ENCODE measurements at places on chromosomes 7 and 10.

GRCh38 chr10:103715430-103715829 lies 139.9 kb downstream of the SH3PXD2A start:
- no peak for DNase-seq

DNA sequence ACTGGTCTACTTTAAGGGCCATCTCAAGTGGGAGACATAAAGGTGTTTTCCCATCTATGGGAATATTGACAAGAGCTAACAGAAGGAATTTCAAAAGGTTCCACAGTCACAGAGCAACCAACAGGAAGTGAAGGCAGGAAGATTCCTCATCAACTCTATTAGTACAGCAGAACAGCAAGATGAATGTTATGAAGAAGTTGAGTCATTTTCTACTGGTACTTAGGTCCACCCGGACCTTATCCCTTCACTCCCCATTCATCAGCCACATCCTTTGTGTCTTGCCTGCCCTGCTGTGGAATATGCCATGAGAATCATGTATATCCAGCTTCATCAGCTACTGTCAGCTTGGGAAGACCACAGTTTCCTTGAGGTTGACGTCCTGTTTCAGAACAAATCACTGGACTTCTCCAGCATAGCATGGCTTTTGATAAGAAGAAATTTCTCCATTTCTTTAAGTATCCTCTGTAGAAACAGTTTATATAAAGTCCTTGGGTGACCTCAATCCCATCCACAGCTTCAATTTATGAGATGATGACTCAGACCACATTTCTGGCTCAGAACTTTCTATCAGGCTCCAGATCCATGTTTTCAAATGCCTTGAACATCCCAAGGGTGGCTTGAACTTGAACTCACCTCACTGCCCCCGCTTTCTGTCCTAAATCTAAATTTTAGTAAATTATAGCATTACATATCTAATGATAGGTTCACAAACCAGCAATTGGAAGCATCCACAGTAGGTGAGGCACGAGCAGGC lies 84.9 kb upstream of the AGK start:
- no peak for DNase-seq

DNA sequence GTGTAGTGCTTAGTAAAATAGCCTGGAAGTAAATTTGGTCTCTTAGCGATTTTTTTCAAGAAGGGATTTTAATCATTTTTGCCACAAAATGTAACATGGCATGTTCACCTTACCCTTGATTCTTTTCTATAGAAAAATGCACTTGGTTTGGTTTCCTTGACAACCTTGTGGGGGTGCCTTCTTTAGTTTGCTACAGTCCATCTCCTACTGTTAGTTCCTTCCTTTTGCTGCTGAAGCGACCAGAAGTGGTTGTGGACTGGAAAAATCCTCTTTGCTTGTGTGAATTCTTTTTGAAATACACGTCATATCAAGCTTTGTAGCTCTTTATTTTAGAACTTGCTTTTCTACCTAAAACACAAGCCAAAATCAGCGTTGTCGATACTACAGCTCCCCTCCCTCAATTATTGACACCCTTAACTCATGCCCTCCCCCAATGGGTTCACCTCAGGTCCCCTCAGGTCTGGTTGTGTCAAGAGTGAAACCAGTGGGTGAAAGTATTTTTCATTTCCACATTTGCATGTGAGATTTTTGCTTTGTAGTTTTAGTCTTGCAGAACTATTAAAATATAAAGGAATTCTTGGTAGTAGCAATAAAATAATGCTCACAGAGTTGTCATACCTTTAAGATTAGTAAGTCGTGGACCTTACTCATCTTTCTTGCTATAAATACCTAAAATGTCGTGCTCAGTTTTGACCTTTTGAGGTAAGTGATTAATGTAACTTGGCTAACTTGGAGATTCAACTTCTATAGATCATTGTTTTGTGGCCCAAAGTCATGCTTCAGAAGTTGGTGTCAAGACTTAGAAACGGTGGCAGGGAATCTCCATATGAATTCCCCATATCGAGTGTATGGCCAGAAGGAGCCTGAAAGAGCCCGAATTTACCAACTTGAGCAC lies 1.5 kb downstream of the ACTR3B start:
- no peak for DNase-seq

DNA sequence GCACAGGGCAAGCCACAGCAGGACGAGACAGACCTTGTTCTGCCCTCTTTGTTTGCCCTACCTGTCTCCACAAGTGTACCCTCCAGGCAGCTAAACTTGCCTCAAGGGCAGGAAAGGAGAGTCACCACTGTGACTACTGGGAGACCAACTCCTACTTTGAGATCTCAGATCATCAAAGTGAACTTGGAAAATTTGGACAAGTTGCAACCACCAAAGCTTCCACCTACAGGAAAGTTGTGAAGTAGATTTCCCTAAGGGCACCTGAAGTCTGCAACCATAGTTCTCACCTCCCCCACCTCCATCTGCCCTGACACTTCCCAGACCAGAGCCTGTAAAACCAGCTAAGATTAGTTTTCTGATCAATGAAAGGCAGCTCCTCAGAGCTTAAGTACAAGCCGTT lies 2.5 kb upstream of the WDR91 start:
- no peak for DNase-seq

DNA sequence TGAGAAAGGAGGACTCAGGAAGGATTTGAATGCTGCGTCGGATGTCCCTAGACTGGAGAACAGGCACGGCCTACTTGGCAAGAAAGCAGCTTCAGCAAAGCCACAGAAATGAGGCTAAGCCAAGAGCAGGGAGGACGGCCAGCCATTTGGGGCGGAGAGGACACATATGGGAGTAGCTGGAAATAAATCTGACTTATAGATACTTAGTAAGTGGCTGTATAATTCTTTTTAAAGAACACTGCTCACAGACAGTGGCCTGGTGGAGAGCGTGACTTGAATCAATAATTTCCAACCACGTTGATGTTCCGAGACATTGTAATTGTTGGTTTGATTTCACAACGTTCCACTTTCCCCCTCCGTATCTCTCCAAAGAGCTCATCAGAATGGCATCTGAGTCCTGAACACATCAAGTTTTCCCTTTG lies 67.7 kb upstream of the JCAD start:
- DNase-seq = no peak

- no peak for DNase-seq
Measured at GRCh38 chr10:45313264-45313873, 2.0 kb downstream of the OR13A1 start.

DNA sequence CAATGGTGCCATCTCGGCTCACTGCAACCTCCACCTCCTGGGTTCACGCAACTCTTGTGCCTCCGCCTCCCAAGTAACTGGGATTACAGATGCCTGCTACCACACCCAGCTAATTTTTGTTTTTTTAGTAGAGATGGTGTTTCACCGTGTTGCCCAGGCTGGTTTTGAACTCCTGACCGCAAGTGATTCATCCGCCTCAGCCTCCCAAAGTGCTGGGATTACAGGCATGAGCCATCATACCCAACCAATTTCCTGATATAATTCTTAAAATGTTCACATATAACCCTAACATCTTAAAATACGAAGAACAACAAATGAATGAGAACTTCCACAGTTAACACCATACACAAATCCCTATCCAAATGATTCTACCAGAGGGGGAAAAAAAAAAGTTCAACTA lies 31.2 kb downstream of the BAIAP2L1 start:
- DNase-seq = no peak

DNA sequence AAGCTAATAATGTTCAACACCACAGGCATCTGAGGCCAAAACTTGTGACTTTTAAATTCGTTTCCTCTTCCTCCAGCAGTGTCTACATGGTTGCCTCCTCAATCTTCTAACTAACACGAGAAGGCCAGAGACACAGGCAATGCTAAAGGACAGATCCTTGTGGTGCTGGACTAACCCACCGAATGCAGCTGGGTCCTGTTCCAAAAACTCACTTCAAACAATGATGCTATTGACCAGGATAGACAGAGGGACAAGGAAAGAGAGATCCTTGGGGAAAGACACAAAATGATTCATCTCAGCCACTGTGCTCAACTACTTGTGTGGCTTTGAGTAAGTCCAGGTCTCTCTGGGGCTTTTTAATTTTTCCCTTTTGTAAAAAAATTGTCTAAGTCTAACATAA lies 107.6 kb downstream of the KCNMA1 start:
- DNase-seq = no peak

GRCh38 chr7:137846827-137847567 lies at the start of gene DGKI:
TSS of gene DGKI (minus strand) at chr7:137846974.
- no peak for DNase-seq

DNA sequence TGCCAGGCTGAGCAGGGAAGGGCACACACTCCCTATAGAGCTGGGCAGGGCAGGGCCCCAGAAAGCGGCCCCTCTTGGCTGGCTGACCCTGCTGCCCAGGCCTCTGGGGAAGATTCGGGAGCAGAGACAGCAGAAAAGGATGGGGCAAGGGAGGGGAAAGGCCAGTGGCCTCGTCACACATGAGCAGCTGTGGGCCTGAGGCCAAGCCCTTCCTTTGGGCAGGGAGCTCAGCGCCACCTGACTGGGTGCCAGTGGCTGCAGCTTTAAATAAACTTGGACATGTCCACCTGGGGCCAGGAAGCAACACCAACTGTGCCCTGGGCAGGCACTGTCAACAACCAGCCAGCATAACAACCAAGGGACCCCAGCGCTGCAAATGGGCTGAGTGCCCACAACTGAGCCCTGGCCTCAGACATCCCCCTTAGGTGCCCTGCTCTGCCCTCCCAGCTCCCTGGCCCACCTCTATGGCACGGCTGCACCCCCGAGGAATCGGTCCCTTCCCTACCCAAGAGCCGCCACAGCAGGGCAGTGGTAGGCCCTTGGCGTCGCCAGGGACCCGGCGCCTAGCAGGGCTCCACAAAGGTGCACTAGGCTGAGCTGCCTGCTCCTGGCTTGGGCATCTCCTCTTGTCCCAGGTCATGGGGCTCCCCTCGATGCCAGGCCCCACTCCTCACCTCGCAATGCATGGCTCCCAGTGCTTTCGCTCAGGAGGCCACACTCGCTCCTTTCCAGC lies 2.6 kb downstream of the CAMK2B start:
- DNase-seq = no peak

DNA sequence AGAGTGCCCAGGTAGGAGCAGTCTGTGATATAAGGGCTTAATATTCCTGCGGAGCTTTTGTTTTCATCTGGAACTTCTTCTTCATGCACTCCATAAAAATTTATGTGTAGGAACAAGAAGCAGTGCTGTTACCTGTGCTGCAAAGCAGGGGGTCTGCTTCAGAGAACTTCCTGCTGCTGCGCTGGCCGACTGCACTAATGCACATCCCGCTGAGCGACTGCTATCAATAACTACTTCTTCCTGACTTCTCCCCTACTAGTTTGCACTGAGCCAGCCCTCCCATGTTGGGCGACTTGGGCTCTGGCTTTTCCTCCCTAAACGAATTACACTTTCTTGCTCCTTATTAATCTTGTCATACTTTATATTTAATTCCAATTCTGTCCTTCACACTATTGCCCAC lies 150.3 kb downstream of the NEBL start:
- DNase-seq = no peak

GRCh38 chr10:100245484-100246220 lies 16.3 kb upstream of the CHUK start:
- DNase-seq = no peak

- DNase-seq = no peak
Measured at GRCh38 chr7:105277341-105277740, 111.4 kb downstream of the SRPK2 start.

- DNase-seq = no peak
Measured at GRCh38 chr7:111987115-111987826, 218.9 kb downstream of the DOCK4 start.

GRCh38 chr10:47361293-47361692 lies 13.1 kb downstream of the RBP3 start:
- no peak for DNase-seq

DNA sequence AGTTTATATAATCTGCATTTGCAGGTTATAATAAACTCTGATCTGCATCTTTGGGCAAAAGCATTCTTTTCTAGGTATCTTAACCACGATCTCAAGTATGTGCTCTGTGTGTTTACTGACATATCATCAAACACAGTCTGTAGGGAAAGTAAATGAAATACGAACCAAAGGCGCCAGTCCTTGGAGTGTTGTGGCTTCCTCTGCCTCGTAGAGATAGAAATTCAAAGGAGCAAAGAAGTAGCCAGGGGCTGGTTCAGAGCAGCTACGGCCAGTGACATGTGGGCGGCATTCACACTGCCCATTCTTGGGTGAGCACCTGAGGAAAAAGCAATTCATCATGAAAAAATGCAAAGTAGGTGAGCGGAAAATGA lies 38.7 kb downstream of the LAMB4 start:
- DNase-seq = no peak

GRCh38 chr7:68601826-68602225 lies 996.4 kb upstream of the AUTS2 start:
- no peak for DNase-seq

- no peak for DNase-seq
Measured at GRCh38 chr7:157519246-157519645, 182.4 kb downstream of the DNAJB6 start.

- peak; percentile 56 for DNase-seq
Measured at GRCh38 chr10:25080880-25081581, 64.6 kb downstream of the THNSL1 start.

GRCh38 chr7:130723784-130724183 lies 10.2 kb downstream of the KLF14 start:
- no peak for DNase-seq

GRCh38 chr7:156461881-156462665 lies 178.5 kb upstream of the RNF32 start:
- no peak for DNase-seq

DNA sequence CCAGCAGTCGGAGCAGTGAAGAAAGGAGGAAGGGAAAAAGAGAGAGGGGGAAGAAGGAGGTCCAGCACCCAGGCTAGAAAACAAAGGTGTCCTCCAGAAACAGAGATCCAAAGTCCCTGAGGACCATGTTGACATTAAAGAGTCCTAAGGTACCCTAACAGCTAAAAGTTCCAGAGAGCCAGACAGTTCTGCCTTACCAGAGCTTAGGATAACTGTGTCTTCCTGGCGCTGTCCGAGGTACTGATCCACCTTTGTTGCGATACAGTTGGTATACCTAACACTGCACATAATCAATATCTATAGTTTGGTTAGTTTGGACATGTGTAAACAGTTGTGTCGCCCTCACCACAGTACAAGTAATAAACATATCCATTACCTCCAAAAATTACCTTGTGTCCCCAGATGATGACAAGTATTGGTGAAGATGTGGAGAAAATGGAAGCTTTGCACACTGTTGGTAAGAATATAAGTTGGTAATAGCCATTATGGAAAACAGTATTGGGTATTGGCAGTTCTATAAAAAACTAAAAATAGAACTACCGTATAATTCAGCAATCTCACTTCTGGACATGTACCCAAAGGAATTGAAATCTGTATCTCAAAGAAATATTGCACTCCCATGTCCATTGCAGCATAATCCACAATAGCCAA lies 59.8 kb downstream of the GRID1 start:
- no peak for DNase-seq

- no peak for DNase-seq
Measured at GRCh38 chr7:6307762-6308161, 35.3 kb upstream of the CYTH3 start.

DNA sequence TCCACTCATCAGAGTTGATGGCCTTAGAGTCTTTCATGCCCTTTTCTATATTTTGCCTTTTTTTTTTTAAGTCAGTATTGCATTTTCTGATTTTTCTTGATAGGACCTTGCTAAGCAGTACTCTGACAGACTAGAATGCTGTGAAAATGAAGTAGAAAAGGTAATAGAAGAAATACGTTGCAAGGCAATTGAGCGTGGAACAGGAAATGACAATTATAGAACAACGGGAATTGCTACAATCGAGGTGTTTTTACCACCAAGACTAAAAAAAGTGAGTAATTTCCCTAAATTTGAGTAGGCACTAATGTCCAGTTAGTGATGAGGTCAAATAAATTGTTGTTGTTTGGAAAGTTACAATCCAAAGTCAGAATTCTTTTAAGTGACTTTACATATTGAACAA lies 7.4 kb downstream of the NUB1 start:
- no peak for DNase-seq
